ENCODE measurements at places on chromosomes 5 and 9. TPM values are rescaled to one million over a fixed set of nuclear protein-coding genes. Genes with fewer than 3 reads are reported as not detected.

- peak; percentile 77 for DNase-seq
Measured at GRCh38 chr5:169637085-169637548, at the start of gene DOCK2. Gene DOCK2, plus strand, starts transcription at chr5:169637275. Its CDS starts 52 bp downstream, at chr5:169637327.

GRCh38 chr5:72651109-72651508 lies 143.9 kb upstream of the ZNF366 start:
- DNase-seq, result no peak

Gene SIT1
- not detected for total RNA-seq

Gene LCN10
- total RNA-seq, result 6.4 TPM

DNA sequence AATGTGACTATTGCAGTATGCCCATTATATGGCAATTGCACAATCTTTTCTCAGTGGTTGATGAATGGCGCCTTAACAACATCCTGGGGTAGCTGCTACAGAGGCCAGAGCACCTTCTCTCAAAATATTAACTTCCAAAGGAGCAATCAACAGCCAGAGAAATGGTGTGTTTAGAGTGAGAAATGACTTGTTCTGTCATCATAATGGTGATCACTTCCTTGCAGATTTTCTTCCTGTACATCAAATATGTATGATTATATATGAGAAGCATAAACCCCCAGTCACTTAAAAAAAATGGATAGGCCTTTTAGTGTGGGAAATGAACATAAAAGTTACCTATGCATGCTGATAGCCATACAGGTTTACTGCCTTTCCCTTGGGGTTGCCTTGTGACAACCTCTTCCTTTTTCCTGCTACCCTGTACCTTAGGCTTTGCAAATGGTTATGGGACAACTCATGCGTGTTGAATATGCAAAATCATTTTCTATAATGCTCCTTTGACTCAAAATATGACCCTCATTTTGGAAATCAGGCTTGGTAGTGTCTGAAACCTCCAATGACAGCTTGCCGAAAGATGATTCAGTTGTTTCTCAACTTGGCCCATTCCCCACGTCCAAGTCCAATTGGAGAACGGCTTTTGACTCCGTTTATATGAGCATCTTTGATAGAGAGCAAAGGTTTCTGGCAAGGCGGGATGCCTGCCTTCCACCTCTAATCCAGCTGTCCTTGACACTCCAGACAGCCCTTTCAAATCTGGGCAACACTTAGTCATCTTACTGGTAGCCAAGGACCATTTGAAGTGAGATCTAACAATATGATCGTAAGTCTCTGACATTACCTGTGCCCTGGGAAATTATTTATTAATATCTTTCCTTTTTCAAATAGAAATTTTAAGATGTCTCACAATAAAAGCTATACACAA lies 69.3 kb downstream of the SLC1A1 start:
- no peak for DNase-seq

GRCh38 chr5:140214831-140215230 lies 39.8 kb downstream of the CYSTM1 start:
- no peak for DNase-seq

DNA sequence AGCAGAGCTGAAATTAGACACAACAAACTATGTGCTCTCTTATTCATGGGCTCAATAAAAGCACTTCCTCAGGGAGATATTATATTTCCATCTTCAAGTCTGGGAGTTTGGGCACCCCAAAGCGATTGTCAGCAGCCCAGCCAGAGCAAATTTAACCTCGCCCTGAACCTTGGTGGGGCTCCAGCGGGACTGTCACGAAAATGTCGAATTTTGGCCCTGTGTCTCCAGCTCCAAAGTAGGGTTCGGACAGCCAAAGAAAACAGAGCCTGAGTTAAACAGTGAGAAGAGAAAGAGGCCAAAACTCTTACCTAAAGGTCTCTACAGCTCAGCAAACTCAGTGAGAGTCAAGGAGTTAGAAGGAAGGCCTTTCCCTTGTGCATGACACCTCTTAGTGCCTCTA lies 432.9 kb downstream of the SPATA31D1 start:
- no peak for DNase-seq

GRCh38 chr9:2725126-2725525 lies 7.8 kb downstream of the KCNV2 start:
- DNase-seq, result no peak

DNA sequence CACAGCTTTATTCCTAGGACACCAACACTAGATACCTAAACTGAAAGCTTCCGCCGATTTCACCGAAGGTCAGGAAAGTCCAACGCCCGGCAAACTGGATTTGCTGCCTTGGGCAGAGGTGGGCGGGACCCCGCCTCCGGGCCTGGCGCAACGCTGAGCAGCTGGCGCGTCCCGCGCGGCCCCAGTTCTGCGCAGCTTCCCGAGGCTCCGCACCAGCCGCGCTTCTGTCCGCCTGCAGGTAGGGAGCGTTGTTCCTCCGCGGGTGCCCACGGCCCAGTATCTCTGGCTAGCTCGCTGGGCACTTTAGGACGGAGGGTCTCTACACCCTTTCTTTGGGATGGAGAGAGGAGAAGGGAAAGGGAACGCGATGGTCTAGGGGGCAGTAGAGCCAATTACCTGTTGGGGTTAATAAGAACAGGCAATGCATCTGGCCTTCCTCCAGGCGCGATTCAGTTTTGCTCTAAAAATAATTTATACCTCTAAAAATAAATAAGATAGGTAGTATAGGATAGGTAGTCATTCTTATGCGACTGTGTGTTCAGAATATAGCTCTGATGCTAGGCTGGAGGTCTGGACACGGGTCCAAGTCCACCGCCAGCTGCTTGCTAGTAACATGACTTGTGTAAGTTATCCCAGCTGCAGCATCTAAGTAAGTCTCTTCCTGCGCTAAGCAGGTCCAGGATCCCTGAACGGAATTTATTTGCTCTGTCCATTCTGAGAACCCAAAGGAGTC lies at the start of gene CD274:
Gene CD274 (plus strand): TSS at position 184 of the 733 bp plus-strand sequence. CDS start 5,572 bp downstream, outside the sequence.
- DNase-seq, result peak; percentile 93

Gene PHF24
- total RNA-seq, result 0.68 TPM

- DNase-seq, result no peak
Measured at GRCh38 chr5:177444106-177445051, 2.2 kb upstream of the PRR7 start.

DNA sequence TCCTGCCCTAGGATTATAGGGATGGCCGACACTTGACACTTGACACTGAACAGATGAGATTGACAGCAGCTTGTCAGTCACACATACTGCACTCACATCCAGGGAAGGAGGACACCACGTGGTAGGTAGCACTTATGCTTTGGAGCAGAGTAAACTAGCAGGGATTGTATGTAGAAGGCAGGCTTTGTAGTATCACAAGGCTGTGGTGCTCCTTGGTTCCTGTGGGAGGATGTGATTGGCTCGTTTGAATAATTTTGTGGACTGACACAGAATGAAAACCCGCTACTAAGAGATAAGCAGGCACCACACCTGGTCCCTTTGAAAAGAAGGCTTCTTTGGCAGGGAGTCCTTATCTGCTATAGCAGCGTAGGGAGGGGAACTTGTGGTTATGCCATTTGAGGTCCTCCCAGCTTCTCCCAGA lies 63.6 kb upstream of the IL12B start:
- DNase-seq, result no peak

GRCh38 chr5:143877196-143877595 lies 65.2 kb downstream of the HMHB1 start:
- no peak for DNase-seq

DNA sequence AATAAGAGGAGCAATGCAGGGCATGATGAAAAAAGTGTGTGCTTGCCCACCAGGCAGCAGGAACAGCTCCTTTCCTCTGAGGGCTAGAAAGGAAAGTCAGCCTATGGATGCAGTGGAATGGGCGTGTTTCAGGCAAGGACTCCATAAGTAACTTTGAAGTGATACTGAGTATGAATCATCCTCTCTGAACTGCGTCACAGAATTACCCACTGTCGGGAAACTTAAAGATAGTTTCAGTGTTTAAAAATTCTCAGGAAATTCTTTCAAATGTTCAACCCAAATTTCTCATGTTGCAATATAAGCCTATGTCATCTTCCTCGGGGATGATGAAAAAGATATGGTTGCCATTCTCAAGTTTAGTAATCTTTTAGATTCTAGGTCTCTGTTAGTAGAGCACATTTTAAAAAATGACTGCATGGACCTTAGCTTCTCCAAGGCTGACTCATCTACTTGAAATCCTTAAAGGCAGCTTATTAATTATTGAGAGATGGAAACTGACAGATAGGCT lies 27.7 kb downstream of the PTCD2 start:
- no peak for DNase-seq

DNA sequence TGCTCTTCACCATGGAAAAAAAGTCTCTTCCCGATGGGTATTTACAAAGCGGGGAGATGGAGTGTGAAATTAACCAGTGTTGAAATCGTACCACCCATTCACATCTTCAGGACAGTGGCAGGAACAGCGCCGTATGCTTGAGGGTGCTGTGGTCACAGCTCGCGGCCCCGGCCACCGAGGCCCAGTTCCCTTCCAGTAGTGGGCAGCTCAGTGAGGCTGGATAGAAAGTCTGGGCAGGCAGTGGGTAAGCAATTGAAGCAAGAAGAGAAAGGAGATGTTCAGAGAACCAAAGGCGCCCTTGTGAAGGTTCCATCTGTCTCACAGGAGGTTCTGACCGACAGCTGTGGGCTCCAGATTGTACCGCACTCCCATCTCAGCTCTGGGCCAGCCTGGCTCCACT lies 59.1 kb downstream of the SECISBP2 start:
- DNase-seq, result no peak

DNA sequence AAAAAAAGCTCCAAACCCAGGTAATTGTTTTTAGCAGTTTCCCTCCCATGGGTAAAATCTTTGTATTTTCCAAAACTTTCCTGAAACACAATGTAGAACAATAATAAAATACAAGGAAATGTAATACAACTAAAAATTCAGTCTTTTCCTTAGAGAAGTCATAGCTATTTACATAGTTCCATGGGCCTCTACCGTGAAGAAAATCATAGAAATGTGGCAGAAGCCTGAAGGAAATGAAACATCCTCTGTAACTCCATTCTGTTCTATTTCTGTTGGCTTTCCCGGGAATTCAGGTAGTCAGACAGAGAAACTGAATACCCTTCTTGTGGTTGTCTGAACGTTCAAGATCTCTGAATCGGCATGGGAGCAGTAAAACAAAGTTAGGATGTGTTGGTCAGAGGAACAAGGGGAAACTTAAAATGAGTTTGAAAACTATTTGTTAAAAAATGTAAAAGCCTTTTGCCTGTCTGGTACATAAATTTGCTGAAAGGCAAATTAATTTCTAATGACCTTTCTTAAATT lies 202.4 kb upstream of the ZNF608 start:
- DNase-seq, result no peak

DNA sequence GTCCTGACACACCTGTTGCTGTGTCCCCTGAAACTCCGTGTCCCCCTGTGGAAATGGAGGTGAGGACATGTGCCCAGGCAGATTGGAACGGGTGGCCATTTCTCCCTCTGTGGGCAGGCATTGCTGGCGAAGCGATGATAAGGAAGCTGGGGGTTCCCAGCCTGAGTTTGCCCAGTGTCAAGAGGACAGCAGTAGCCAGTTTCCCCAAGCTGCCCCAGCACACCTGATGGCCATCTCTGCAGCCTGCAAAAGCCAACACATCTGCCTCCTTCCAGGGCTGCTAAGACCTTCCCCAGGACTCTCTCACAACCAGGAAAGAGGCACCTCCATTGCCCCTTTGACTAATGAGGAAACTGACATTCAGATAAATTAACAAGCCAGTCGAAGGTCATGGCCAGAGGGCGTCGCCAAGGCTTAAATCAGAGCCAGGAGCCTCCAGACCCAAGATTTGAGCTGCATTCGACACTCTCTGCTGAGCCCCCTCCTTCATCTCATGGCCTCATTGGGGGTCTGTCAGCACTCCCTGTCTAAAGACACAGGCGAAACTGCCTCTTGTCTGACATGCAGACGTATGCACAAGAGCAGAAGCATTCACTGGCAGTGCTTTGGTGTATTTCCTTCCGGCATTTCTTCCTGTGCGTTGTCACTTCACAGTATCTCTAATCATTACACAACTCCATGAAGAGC lies 10.4 kb upstream of the WNK2 start:
- DNase-seq, result no peak

All from sigmoid colon (tissue), 7 donors.